ENCODE measurements at places on chromosomes 3 and 15.

DNA sequence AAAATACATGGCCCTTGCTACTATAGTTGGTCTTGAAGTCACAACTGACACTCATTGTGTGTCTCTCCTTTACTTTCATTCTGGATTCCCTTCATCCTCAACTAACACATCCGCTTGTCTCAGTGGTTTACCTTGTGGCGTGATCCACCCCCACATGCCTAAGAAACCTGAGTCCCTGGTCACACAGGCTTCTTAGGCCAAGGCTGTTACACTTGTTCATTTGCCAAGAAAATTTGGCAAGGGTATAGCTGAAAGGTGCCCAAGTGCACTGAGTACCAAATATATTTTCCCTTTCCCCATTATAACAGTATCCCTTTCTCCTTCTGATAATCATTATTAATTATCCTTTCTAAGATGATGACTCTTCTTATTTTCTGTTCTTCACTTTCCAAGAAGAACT, 207.6 kb upstream of the STAC start:
- no peak for DNase-seq

DNA sequence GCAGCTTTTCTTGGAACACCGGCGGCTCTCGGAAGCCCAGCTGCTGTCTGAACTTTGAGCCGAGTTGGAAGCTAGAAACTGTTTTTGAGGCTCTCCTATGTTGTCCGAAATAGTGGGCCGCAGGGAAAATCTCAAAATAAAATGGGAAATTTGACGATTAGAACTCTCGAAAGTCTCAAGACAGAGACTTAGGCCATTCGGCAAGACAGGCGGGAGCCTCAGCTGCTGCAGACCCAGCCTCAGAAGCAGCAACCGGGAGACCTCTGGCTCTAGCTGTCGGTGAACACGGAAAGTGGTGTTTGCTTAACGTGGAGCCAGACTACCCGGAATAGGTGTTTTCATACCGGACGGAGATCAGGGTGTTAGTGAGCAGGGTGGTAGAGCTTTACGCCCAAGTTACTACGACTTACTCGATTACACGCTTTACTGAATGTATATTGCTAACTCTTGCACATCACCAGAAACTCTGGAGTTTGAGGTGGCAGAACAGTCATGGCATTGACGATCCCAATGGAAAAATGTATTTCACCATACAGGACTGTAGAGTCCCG, 357 bp upstream of the MAN2C1 start:
- no peak for DNase-seq

DNA sequence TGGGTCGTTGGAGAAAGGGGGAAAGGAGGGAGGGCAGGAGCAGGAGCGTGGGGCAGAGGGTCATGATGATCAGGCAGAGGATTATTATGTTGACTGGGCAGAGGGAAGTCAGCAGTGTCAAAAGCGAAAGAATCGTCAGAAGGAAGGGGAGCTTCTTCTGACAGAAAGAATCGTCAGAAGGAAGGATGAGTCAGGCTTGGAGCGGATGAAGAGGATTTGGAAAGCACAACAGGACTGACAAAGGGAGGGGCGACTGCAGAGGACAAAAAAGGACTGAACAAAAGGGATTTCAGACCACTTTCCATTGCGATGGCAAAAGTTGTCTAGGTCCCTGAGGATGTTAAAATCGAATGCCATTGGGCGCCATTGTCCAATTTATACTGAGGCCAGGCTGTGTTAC, 1053.5 kb downstream of the SI start:
- no peak for DNase-seq

GRCh38 chr3:40043444-40043755, 234.0 kb downstream of the MYRIP start:
- DNase-seq, result no peak

DNA sequence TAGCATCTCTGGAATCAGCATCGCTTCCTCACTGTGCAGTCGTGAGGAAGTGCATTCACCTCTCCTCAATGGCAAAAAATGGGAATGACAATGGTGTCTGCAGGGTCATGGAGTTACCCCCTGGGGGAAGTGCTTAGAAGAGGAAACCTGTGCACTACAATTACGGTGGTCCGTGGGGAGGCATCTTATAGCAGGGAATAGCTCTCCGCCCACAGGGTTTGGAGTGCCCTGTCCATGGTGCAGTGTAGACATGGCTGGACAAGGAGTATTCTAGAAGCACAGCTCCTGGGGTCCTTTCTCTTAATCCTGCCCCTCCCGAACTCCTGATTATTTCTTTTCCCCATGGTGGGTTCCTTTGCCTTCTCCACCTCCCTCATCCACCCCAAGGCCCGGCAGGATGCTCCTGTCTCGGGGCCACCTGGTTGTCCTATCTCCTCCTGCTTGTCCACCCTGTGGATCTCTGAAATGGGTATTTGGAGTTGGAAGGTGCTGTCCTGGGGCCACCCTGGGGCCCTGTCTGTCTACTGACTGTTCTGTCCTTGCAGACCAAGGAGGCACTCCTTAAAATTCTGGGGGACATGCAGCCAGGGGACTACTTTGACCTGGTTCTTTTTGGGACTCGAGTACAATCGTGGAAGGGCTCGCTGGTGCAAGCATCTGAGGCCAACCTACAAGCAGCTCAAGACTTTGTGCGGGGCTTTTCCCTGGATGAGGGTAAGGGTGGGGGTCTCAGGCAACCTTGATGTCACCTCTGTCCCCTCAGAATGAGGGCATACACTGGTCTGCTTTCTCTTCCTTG, 5.2 kb downstream of the ITIH1 start:
- no peak for DNase-seq

DNA sequence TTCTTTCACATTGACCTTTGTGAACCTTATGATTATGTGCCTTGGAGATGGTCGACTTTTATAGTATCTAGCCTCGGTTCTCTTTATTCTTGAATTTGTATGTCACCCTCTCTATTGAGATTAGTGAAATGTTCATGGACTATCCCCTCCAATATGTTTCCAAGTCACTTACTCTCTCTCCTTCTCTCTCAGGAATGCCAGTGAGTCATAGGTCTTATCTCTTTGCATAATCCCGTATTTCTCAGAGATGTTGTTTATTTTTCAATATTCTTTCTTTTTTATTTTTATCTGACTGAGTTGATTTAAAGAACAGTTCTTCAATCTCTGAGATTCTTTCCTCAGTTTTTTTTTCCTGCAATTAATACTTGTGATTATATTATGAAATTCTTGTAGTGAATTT, 411.6 kb upstream of the CADM2 start:
- no peak for DNase-seq

GRCh38 chr15:94411846-94412245, 180.5 kb downstream of the MCTP2 start:
- no peak for DNase-seq

GRCh38 chr3:4986175-4986781, 7.0 kb downstream of the BHLHE40 start:
- no peak for DNase-seq

DNA sequence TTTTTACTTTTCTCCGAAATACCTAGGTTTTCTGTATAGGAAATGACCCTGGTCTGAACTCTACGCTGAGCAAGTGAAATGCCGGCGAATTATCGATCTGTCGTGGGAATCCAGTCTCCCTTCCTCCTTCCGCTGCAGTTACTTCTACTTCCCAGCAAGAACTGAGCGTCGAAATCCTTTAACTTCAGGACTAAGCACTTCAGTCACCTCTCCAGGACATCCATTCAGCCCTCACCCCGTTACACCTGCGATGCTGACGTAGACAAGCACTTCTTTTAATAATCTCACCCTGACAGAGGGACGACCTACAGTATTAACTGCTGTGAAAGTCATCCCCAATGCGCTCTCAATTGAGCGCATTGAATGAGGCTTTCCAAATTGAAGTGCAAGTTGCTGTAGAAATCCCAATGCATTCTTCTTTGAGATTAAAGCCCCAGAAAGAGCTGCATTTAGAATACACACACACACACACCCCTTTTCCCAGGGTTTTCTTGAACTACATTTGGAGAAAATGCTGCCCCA, 1.3 kb downstream of the TOP2B start:
- DNase-seq, result no peak

DNA sequence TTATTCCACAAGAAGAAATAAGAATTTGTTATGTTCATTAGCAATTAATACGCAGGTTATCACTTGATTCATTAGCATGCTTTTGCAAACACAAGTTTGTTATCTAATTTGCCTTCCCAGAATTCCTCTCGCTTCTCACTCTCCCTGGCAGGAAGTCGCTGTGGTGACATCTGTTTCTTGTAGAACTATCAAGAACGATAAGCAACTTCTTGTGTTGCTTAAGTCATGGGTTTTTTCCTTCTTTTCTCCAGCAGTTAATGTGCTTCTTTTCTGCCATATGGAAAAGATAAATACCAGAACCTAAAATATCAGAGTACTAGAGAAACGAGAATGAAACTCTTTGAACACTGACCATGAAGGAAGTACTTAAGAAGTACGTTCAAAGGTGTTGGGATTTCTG, 99.8 kb upstream of the CHMP2B start:
- DNase-seq, result no peak

GRCh38 chr15:66489179-66489791, 8.3 kb downstream of the SNAPC5 start:
- DNase-seq, result no peak

DNA sequence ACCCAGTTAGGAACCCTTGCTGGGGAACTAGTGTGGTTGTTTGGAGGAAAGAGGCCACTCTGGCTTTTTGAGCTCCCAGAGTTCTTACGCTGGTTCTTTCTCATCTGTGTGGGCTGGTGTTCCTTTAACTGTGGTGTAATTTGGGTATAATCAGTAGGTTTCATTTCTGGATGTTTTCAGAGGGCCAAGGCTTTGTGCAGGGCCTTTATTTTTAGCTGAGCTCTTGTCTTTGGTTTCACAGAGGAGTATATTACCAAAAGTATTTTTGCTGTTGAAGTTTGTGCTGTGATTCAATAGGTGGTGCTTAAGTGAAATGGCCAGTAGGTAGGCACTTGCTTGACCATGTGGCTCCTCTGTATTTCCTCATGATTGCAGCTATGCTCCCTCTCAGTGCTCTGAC, 357.9 kb downstream of the KCNH8 start:
- DNase-seq, result no peak

DNA sequence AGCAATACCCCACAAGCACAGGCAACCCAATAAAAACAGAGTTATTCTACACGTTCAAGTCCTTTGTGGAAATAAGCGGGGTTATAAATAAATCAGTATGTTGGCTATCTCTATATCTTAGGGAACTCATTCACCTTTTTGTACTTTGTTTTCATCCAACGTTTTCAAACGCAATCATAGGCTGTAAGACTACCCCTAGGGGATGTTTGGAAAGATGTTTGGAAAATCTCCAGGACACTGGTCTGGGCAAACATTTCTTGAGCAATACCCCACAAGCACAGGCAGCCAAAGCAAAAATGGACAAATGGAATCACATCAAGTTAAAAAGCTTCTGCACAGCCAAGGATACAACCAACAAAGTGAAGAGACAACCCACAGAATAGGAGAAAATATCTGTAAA, 70.1 kb downstream of the CLDN11 start:
- DNase-seq, result no peak

GRCh38 chr3:105616374-105617121, 249.8 kb downstream of the ALCAM start:
- DNase-seq, result no peak

GRCh38 chr3:124203292-124203691, 211.4 kb upstream of the ROPN1 start:
- no peak for DNase-seq
